ENCODE measurements at places on chromosomes 3 and 15. TPM values are rescaled to one million over a fixed set of nuclear protein-coding genes. Genes with fewer than 3 reads are reported as not detected.

GRCh38 chr15:85879334-85880163 lies 84.8 kb upstream of the KLHL25 start:
- DNase-seq: no peak

GRCh38 chr3:12895391-12896062 lies 54.2 kb upstream of the RPL32 start:
- DNase-seq: no peak

Gene CSPG4
- total RNA-seq: 0.18 TPM

Gene UCN2
- total RNA-seq: 0.77 TPM

Gene SAXO2
- 2.0 TPM for total RNA-seq

Gene ST8SIA2
- total RNA-seq: 4.1 TPM
